ENCODE measurements at places on chromosomes 11 and 22. TPM values are rescaled to one million over a fixed set of nuclear protein-coding genes. Genes with fewer than 3 reads are reported as not detected.

CARNS1 gene
- 0.15 TPM for total RNA-seq

PLEKHA7 gene
- 26.9 TPM for total RNA-seq

LINC01488 gene
- not detected for total RNA-seq

CNTN5 gene
- total RNA-seq, result not detected

BEST1 gene
- 1.2 TPM for total RNA-seq

CARD10 gene
- total RNA-seq, result 76.7 TPM

RHOD gene
- total RNA-seq, result 156 TPM

OR52E8 gene
- not detected for total RNA-seq

OR5B21 gene
- total RNA-seq, result not detected

FXYD2 gene
- not detected for total RNA-seq

KIF18A gene
- 31.1 TPM for total RNA-seq

SCUBE1 gene
- not detected for total RNA-seq

UCP3 gene
- total RNA-seq, result 2.0 TPM

POU2AF2 gene
- total RNA-seq, result not detected

TRIM34 gene
- 3.8 TPM for total RNA-seq

OR52N5 gene
- not detected for total RNA-seq

PIWIL4 gene
- 0.26 TPM for total RNA-seq

SPI1 gene
- total RNA-seq, result not detected

KDM4E gene
- not detected for total RNA-seq

HEPHL1 gene
- total RNA-seq, result not detected

DYNC2H1 gene
- 11.2 TPM for total RNA-seq

ZBTB44 gene
- 33.4 TPM for total RNA-seq

DEFB108B gene
- total RNA-seq, result not detected

TYR gene
- total RNA-seq, result not detected

Data from PC-9 (cell line).